Muscle of back (tissue), 13 donors: ENCODE measurements at places on chromosomes 12 and 14. TPM values are rescaled to one million over a fixed set of nuclear protein-coding genes. Genes with fewer than 3 reads are reported as not detected.

- DNase-seq: no peak
These were observed 40.5 kb downstream of the KRT80 start for GRCh38 chr12:52151153-52151836.

- DNase-seq: no peak
These were observed 45.0 kb downstream of the SLC6A12 start for GRCh38 chr12:168763-169525.

Gene CIROP
- not detected for polyA plus RNA-seq

Gene TAS2R8
- polyA plus RNA-seq: not detected

- no peak for DNase-seq
These were observed 122.9 kb upstream of the TMEM132D start for GRCh38 chr12:130026608-130027176.

Gene FAM186B
- 1.3 TPM for polyA plus RNA-seq

DNA sequence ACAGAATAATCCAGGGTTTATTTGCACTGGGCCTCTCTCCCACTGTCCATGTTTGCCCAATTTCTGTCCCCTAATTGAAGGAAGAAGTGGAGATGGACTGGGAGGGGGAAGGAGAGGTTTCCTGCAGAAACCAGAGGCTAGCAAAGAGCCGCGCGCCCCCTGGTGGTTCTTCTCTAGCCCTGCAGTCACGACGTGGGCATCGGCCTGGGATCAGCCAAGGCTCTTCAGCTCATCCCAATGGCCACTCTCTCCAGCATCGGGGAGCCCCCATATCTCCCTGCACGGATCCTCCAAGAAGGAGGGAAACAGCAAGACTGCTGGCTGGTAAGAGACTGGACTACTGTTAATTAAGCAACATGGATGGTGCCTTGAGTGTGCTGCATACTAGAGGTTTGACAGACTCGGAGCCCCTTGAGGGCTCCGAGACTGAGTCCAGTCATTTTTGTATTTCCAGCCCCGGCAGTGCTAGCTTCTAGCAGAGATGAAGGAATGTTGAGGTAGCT is 18.7 kb downstream of the ZBTB39 start:
- DNase-seq: peak; percentile 85

DNA sequence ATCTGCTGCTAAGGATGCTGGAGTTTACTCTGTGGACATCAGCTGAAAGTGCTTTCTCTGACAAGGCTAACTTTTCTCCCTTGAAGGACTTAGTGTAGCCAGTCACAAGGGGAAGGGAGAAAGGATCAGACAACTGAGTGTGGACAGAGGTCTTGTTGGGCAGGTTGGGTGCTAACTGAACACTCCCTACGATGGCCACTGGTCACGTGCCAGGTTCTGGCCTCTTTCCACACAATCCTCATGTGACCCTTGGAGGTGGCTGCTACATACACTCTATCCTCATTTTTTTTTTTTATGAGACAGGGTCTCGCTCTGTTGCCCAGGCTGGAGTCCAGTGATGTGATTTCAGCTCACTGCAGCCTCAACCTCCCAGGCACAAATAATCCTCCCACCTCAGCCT is 39.7 kb downstream of the FOXN4 start:
- DNase-seq: no peak

Gene GPX2
- 0.39 TPM for polyA plus RNA-seq

Gene GNB3
- polyA plus RNA-seq: 20.6 TPM

DNA sequence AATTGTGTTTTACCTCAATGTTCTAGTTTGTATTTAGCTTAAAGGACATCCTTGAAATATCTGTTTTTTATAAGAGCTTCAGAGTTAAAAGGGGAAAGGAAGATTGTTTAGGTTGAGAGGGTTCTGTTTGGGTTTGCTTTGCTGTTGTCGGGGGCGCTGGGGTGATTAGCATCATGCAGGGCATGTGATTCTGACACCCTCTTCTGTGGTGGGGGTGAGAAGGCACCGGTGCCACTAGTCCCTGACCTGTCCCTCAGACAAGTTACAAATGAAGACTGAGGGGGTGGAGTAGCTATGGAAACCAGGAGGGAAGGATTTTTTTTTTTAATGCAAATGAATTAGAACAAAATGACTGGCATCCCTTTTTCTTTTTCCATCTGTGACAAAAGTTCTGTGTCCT is 291.3 kb downstream of the RPAP3 start:
- DNase-seq: no peak

GRCh38 chr14:105180592-105181548 is at the start of gene NUDT14:
Gene NUDT14, minus strand, starts transcription at chr14:105181312. Its CDS starts 103 bp downstream, at chr14:105181209.
- DNase-seq: no peak

Gene TAS2R7
- polyA plus RNA-seq: not detected

Gene AMN
- 0.39 TPM for polyA plus RNA-seq

GRCh38 chr14:60999536-60999935 is 18.5 kb downstream of the SLC38A6 start:
- no peak for DNase-seq

DNA sequence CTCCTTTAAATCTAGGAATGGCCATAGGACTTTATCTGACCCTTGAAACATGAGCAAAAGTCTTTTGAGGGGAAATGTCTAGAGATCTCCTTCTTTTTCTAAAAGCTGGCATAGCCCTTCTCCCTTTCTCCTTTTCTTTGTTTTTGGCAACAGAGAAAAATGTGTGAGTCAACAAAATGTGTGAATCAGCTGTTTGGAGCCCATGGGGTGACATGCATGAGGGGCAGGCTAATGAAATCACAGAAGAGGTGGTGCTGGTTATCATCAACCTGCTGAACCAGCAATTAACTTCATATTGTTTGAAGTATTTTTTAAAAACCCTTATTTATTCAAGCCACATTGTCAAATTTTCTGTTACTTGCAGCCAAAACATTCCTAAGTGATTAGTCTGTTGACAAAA is 132.3 kb downstream of the CCDC59 start:
- DNase-seq: no peak

GRCh38 chr12:107500307-107500706 is 185.3 kb upstream of the PWP1 start:
- no peak for DNase-seq

DNA sequence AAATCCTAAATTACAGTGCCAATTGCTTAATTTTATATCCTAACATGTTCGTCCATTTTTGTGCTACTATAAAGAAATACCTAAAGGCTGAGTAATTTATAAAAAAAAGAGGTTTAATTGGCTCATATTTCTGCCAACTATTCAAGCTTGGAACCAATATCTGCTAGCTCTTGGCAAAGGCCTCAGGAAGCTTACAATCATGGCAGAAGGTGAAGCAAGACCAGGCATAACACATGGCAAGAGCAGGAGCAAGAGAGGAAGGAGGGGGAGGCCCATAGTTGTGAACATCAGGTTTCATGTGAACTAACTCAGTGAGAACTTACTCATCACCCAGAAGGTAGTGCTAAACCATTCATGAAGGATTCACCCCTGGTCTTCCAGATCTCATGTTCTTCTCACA is 494.3 kb downstream of the CCER1 start:
- no peak for DNase-seq

DNA sequence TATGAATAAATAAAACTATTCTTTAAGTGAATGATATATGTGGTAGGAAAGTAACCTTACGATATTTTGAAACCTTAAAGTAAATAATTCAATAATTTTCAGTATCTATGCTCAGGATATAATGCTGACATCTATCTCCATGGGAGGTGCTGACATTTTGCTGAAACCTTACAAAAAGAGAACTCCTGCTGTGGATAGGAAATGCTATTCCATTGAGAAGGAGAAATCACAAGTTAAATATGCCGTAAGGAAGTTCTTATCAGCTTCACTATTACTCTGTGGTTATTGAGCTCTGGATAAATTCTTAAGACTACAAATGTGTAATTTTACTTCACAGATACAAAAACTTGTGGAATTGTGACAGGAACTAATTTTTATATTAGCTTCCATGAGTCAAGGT is 722.1 kb downstream of the TMTC2 start:
- DNase-seq: no peak

GRCh38 chr12:50185970-50186663 is 18.9 kb upstream of the CERS5 start:
- no peak for DNase-seq

- peak; percentile 73 for DNase-seq
These were observed 456.9 kb upstream of the TMEM132C start for GRCh38 chr12:127810041-127810440.

GRCh38 chr12:34219046-34219770 is 196.9 kb downstream of the ALG10 start:
- DNase-seq: no peak

Gene AJUBA
- 27.1 TPM for polyA plus RNA-seq

GRCh38 chr14:20857630-20858261 is 33.4 kb upstream of the RNASE3 start:
- peak; percentile 72 for DNase-seq

DNA sequence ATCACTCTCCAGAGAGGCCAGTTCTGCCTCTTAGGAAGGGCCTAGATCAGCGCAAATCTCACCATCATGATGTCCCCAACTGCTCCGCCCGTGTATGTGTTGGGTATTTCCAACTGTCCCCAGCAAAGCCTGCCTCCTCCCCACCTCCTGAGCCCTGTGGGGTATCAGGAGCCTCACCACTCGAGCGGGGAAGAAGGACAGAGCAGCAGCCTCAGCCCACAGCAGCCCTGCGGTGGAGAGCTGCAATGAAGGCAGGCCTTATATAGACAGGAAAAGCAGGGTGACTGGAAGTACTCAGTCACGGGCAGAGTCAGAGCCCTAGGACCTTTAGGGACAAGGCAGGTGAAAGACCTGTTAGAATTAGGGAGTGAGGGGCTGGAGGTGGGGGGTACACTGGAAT is 358.2 kb downstream of the CACNA1C start:
- no peak for DNase-seq

Gene INSM2
- not detected for polyA plus RNA-seq
